ENCODE measurements at places on chromosomes 2 and 18.

- DNase-seq: peak; percentile 93
Observed at GRCh38 chr2:38665854-38666555, at the start of gene GALM. Gene GALM (plus strand): TSS chr2:38666114. CDS start chr2:38666162, 48 bp downstream.

DNA sequence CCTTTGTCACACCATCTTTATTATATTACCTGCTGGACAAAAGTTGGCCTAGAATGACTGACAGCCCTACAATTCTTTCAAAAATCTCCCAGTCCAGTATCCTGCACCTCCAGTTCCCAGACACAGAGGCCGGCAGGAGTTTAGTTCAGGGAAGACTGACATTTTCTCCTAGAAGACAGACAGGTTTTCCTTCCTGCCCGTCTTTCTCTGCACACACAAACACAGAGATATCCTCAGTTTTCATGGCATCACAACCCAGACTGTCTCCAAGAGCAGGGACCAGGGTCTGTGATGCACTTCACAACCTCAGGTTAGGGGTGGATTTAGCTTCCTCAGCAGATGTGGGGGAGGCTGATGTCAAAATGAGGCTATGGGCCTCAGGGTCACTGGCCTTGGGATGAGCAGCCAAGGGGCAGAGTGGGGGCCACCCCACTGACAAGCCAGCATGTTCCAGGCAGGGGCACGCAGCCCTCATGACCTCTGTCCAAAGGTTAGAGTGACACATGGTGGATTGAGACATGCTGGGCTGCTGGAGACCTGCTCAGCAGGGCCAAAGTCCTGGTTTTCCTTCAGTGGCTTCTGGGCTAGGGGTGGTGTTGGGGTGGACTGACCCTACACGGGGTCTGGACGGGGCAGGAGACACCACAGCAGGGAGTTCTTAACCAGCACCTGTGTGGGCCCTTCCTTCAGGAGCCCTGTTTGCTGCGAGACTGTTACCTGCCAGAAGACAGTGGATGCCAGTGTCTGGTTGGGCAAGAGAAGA, 70.5 kb downstream of the SFXN5 start:
- DNase-seq: no peak

GRCh38 chr2:10500601-10501361, 52.7 kb upstream of the ODC1 start:
- DNase-seq: no peak

GRCh38 chr2:201070948-201071478, 458 bp downstream of the HYCC2 start:
- peak; percentile 15 for DNase-seq

DNA sequence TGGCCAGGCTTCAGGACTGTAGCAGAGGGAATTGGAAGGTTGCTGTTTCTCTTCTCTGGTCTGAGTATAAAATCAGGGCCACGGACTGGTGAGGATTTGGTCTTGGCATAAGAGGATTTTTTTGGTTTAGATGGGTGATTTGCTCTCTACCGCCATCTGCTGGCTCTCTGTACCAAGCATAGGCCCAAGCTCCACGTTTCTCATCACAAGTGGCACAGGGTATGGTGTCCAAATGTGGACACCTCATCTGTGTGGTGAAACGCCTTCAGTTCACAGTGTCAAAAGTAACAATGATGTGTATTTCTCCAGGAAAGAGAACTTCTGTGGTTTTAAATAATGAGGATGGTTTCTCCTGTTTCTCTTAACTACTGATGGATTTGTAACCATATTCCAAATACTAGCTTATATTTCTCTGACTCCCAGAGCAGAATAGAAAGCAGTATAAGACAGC, 115.1 kb downstream of the EML6 start:
- DNase-seq: peak; percentile 68
